ENCODE measurements at places on chromosomes 6 and 20.

DNA sequence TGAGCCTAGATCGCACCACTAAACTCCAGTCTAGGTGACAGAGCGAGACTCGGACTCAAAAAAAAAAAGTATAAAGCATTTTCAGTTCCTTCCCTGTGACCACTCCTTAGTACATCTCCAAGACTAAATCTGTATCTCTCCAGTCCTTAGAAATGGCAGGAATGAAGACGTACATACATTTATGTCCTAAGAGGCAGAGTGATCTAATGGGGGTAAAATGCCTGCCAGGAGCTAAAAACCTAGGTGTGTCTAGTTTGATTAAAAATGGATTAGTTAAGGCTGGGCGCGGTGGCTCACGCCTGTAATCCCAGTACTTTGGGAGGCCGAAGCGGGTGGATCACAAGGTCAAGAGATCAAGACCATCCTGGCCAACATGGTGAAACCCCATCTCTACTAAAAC, 70.4 kb downstream of the ALDH5A1 start:
- no peak for DNase-seq

- no peak for DNase-seq
Observed at GRCh38 chr20:14583413-14583812, 246.0 kb upstream of the FLRT3 start.

GRCh38 chr6:29653452-29654038, 3.3 kb upstream of the MOG start:
- peak; percentile 46 for DNase-seq

DNA sequence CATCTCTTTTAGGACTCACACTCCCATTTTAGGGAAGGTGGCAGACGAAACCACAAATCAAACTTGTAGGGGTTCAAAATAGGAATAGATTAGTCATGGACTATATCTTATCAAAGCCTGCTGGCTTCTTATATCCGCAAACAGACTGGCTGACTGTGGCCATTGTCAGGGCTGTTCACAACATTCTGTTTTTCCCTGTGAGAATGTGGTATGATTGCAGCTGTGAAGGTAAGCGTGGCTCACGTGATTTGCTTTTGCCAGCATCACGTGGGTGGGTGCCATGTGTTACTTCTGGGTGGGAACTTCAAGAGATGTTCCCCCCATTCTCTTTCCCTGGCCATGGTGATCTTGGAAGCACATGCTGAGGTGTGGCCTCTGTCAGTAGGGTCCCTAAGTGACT, 5.9 kb downstream of the IP6K3 start:
- DNase-seq, result no peak

DNA sequence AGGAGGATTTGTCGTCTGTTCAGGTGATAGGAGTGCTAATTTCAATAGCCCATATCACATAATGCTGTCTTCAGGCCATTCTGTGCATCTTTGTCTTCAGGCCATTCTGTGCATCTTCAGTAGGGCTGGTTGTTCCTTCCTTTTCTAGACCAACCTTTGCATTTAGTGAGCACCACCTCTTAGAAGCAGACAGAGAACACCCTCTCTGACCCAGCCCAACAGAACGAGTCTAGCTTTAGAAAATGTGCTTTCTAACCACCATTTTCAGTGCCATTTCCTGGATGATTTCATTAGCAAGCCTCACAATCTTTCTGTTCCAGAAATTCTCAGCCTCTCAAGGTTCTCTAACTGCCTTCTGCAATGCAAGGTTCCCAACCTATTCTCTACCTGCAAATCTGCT, 215.3 kb upstream of the KCNQ5 start:
- DNase-seq, result no peak

- DNase-seq, result no peak
Observed at GRCh38 chr20:36527331-36528125, 13.8 kb upstream of the MYL9 start.

- DNase-seq, result peak; percentile 51
Observed at GRCh38 chr20:10672624-10673127, 1.1 kb downstream of the JAG1 start.

All from PC-9 (cell line).